ENCODE measurements at places on chromosomes 7 and 10. TPM values are rescaled to one million over a fixed set of nuclear protein-coding genes. Genes with fewer than 3 reads are reported as not detected.

DNA sequence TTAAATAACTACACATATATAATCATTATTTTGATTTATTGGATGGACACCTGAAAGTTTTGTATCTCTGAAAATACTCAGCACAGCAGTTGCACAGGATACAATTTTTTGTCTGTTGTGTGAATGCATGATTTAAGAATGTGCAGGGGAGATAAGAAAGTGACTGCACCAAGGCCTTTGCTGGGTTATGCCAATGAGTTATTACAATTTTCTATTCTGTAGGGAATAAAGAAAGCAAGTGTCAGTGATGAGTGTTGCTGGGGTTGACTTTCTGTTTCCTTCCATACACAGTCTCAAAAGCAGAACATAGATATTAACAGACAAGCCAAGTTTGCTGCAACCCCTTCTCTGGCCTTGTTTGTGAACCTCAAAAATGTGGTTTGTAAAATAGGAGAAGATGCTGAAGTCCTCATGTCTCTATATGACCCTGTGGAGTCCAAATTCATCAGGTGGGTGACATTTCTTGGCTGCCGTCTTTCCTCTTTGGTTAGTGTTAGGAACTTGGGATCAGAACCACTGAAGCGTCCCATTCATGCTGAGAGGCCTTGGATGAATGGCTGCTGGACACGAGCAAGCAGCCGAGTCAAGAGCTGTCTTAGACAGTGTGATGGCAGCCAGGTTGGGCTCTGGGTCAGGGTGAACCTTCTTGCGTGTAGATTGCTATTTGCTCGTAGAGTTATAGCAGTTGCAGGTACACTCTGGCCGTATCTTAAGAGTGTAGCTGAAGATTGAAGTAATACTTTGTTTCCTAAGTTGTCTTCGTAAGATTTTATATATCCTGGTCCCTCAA lies 92.8 kb downstream of the DOCK1 start:
- no peaks in the 10 kb centered on the region for H3K4me1 ChIP-seq
- no peak overlapping the region for H3K27ac ChIP-seq
- no peak for DNase-seq
- H3K4me3 ChIP-seq = no peak overlapping the region

Gene CUL1
- 37.6 TPM for total RNA-seq

DNA sequence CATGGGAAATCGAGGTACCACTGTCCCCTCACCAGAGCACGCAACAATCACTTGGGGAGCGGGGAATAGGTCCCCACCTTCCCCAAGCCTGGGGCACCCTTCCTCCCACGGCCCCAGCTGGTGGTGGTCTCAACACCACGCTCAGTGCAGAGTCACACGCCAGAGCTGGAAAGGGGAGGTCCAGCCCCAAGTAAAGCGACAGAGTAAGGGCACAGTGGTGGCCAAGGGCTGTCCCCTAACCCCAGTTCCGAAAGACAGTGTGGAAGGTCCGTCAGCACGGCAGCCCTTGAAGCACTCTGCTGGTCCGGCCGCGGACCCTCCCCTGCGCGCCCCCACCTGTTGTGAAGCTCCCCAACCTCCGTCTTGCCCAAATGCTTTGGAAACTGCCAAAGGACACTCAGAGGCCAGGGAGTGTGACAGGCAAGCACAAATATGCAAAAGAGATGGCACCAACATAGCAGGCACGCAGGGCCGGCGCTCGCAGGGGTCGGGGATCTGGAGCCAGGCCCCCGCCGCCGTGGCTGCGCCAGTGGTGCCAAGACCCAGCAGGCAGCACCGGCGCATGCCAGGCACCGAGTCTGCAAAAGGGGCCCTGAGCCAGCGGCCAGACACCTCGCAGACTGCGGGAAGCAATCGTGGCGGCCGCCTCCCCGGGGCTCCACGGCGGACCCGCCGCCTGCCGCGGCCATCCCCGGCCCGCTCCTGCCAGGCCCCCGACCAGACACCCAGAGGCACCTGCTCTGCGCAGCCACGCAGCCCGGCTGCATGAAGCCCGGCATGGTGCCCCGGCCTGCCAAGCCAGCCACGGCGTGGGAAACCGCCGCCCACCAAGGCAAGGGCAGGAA lies 51.6 kb upstream of the SRRM3 start:
- no peak overlapping the region for H3K27ac ChIP-seq
- H3K4me3 ChIP-seq = no peak overlapping the region
- DNase-seq = no peak
- no peaks in the 10 kb centered on the region for H3K27me3 ChIP-seq
- no peaks in the 10 kb centered on the region for H3K36me3 ChIP-seq
- H3K4me1 ChIP-seq = no peaks in the 10 kb centered on the region

DNA sequence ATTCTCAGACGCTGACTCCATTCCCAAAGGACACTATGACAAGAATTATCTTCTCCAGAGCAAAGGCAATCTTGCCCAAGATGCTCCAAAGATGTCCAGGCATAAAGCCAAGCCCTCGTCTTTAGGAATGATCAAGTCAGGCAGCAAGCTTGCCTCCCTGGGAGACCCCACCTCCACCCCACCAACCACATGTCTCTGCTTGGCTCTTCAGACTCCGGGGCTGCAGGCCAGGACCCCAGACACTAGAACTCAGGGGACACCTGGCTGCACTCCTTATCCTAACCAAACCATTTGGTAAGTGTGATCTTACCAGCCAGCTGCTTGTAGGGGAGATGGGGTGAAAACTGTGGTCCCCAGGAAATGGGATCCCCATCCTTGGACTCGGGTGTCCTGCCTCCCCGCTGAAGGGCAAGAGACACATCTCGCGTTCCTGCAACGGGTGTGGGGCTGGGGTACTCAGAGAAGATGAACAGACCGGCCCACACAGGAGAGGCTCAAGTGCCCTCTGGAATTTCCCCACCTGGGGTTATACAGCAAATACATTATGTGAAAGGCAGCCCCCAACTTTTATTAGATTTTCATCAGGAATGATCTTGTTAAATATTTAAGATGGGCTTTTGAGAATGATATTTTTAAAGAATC lies 55.7 kb downstream of the INSIG1 start:
- no peak overlapping the region for H3K27ac ChIP-seq
- no peak overlapping the region for H3K4me3 ChIP-seq
- H3K27me3 ChIP-seq = no peaks in the 10 kb centered on the region
- H3K36me3 ChIP-seq = no peaks in the 10 kb centered on the region
- H3K4me1 ChIP-seq = no peaks in the 10 kb centered on the region

- H3K36me3 ChIP-seq = no peaks in the 10 kb centered on the region
- H3K27ac ChIP-seq = no peak overlapping the region
Observed at GRCh38 chr10:60564475-60564874, 174.8 kb upstream of the ANK3 start.

Gene KCP
- total RNA-seq = 44.6 TPM

Gene VIPR2
- total RNA-seq = 0.91 TPM

Gene WDR37
- 23.5 TPM for total RNA-seq

Gene AQP1
- total RNA-seq = 291 TPM

GRCh38 chr7:114419441-114420272 lies 5.0 kb downstream of the FOXP2 start:
- H3K4me3 ChIP-seq = no peak overlapping the region
- H3K36me3 ChIP-seq = no peaks in the 10 kb centered on the region
- H3K27me3 ChIP-seq = no peaks in the 10 kb centered on the region
- H3K4me1 ChIP-seq = no peaks in the 10 kb centered on the region

Gene BMI1
- 49.0 TPM for total RNA-seq

DNA sequence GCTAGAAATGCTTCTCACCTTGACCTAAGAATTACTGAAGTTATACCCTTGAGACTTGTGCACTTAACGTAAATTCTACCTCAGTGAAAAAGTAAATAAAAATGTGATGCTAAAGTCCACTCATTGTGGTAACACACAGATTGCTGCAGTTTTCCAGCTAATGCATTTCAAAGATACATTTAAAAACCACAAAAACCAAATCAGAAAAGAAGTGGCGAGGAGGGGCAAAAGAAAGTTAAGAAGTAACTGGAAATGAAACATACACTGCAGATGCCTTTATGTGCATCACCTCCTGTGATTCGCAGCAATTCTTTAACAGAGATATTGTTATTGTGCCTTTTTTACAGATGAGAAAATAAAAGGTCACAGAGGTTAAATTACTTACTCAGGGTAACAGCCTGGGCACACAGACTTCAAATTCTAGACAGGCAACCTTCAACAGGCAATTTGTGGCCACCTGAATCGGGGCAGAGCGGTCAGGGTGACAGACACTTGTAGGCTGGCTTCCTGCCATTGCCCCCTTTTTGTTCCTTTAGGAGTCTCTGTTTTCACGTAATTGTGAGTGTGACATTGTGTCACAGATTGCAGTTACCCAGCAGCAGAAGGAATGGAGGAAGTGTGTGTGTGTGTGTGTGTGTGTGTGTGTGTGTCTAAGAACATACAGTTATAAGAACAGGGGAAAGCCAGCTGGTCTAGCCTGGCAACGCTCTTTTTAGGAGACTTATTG lies 1.9 kb downstream of the WIPF3 start:
- no peak overlapping the region for H3K27ac ChIP-seq
- H3K4me1 ChIP-seq = peaks cover 7% of the 10 kb centered on the region
- no peak overlapping the region for H3K4me3 ChIP-seq
- H3K27me3 ChIP-seq = peaks cover 10% of the 10 kb centered on the region

DNA sequence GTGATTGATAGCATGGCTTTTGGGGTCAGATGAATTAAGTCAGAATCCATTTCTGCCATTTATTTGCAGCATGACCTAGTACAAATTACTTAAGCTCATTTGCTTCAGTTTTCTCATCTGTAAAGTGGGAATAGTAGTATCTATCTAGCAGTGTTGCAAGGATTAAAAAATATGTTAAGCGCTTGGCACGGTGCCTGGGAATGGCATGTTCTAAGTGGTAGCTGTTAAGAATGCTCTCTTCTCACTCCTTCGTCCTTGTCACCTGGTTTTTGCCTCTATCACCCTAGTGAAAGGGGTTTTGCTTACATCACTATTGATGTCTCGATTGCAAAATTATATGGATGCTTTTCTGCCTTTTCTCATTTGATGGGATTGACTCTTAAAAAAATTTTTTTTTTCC lies 7.4 kb downstream of the TMEM248 start:
- no peaks in the 10 kb centered on the region for H3K27me3 ChIP-seq
- no peak for DNase-seq
- no peak overlapping the region for H3K4me3 ChIP-seq
- H3K4me1 ChIP-seq = no peaks in the 10 kb centered on the region
- no peaks in the 10 kb centered on the region for H3K36me3 ChIP-seq

Gene OPN1SW
- not detected for total RNA-seq

- no peaks in the 10 kb centered on the region for H3K4me1 ChIP-seq
- H3K4me3 ChIP-seq = no peak overlapping the region
- no peak for DNase-seq
- no peak overlapping the region for H3K27ac ChIP-seq
Observed at GRCh38 chr7:21603462-21603861, 60.6 kb downstream of the DNAH11 start.

GRCh38 chr7:4960363-4960762 lies 1.4 kb upstream of the MMD2 start:
- DNase-seq = no peak
- H3K27ac ChIP-seq = no peak overlapping the region
- H3K4me1 ChIP-seq = no peaks in the 10 kb centered on the region
- no peaks in the 10 kb centered on the region for H3K36me3 ChIP-seq
- H3K27me3 ChIP-seq = peaks cover 4% of the 10 kb centered on the region

- H3K27me3 ChIP-seq = no peaks in the 10 kb centered on the region
- H3K4me1 ChIP-seq = no peaks in the 10 kb centered on the region
- no peak overlapping the region for H3K27ac ChIP-seq
- no peak overlapping the region for H3K4me3 ChIP-seq
- DNase-seq = no peak
Observed at GRCh38 chr7:129767120-129768015, 155.8 kb downstream of the NRF1 start.

DNA sequence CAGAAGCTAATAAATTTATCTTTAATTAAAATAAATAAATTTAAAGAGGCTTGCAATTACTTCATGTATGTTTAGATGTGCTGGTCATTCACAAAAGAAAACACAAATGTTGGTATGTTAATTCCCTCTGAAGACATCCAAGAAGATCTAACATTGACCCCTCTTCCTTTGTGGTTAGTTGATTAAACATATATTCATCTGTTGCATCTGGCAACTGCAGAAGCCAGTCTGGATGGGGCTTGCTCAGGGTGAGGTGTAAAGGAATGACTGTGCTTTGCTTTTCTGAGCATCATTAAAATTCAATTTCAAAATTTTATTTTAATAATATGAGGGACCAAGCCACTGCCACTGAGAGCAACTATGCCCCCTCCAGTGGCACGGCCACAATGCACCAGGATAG lies 36.4 kb upstream of the FERD3L start:
- no peaks in the 10 kb centered on the region for H3K27me3 ChIP-seq
- H3K4me3 ChIP-seq = no peak overlapping the region
- H3K36me3 ChIP-seq = no peaks in the 10 kb centered on the region
- no peak for DNase-seq
- H3K4me1 ChIP-seq = no peaks in the 10 kb centered on the region

GRCh38 chr7:781186-781849 lies 51.0 kb upstream of the SUN1 start:
- no peaks in the 10 kb centered on the region for H3K27me3 ChIP-seq
- no peak overlapping the region for H3K27ac ChIP-seq
- peaks cover 13% of the 10 kb centered on the region for H3K36me3 ChIP-seq

DNA sequence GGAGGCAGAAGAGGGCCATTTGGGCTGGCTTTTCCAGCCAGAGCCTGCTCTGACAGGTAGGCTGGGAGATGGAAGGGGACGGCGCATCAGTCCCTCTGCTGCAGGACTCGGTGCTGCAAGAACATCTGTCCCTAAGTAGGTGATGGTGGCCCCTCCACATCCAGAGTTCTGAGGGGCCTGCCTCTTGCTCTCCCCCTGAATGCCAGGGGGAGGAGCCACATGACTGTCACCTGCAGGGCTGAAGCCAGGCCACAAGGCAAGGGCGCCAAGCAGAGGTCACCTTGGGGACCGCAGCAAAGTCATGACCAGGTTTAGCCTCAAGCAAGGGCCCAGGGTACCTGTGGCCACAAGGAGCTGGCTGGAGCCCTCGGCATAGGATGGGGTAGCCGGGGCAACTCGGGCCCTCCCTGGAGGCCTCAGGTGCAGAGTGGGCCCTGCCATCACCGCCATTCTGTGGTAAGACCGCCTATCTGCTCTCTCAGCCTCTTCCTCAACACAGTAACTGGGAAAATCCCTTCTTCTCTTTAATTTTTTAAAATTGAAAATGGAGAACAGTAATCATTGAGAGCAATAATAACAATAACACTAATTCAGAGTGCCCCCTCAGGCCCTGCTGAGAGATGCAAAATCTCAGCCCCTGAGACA lies 99.3 kb downstream of the FAM53B start:
- DNase-seq = no peak
- no peaks in the 10 kb centered on the region for H3K27me3 ChIP-seq
- H3K27ac ChIP-seq = no peak overlapping the region

All from kidney (tissue), 22 donors.